ENCODE measurements at places on chromosomes 4 and X.

DNA sequence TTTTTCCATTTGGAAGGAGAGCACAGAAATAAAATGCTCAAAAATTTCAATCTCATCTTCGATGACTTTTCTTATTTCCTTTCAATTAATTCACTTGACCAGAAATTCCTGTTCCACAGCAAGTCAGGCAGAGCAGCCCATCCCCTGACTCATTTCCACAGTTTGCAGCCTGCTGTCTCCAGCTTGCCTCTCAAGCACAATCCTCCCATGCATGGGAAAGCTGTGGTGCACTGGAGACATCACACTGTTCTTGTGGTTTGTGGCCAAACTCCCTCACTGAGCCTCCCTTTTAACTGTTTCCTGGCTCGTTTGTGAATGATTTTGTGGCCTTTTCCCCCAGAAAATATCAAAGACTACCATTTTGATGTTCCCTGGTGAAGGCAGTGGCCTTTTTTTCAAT lies 114.0 kb upstream of the ENPEP start:
- DNase-seq, result no peak

DNA sequence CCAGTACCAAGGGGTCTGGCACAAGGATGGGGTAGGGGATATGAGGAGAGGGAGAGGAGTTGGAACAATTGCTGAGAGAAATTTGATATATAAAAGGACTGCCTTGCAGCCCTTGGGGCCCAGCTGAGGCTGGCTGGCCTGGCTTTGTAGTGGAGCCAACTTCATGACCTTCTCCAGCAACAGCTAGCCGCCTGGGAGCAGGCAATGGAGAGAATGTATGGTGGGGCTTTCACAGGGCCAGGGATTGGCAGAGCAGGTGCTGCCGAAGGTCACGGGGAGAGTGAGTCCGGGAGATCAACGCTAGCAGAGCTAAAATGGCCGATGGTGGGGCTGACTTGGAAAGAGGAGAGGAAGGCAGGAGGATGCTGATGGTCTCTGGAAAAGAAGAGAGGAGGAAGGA lies 120.4 kb upstream of the SMIM10 start:
- DNase-seq, result no peak

- no peak for DNase-seq
Observed at GRCh38 chr4:125985856-125986255, 671.1 kb downstream of the FAT4 start.

DNA sequence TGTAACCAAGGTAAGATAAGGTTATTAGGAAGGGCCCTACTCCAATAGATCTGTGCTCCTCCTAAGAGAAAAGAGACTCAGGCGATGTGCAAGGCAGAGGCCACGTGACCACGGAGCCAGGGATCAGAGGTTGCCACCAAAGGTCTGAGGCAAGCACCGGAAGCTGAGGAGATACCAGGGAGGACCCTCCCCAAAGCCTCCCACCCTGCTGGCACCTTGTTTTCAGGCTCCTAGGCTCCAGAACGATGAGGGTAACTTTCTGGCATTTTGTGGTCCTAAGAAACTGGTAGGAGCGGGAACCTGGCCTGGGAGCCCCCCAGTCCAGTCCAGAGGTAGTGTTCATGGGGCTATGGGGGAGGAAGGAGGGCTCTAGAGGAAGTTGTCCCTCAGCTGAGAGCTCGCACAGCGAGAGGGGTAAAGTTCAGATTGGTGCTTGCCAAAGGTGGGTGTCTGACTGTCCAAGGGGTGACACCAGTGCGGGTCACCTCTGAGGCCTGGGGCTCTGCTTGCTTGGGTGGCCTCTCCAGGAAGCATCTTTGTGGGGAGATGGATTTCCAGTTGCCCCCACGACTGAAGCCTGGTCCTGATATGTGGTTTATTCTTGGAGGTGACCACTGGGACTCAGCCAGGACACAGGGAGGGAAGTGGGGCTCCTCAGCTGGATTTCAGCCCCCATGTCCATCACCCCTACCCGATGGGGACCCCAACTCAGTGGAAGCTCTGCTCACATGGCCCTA lies 7.5 kb upstream of the LETM1 start:
- DNase-seq, result no peak

- DNase-seq, result no peak
Observed at GRCh38 chr4:164596318-164596878, 157.5 kb upstream of the SMIM31 start.

DNA sequence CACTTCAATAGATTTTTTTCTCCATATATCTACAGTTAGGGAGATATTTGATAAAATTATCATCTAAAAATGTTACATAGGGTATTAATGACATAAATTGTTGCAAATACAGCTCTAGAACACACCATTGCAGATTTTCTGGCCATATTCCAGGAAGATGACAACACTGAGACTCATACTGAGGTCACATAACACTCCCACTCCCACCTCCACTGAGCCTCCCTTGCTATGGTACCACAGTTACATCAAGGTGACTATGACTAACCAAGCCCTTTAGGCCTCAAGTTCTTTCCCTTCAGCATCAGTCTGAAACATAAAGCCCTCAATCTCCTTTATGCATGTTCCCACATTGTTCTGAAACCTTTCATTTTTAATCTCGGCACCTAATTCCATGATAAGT lies 932.0 kb upstream of the IGFBP7 start:
- DNase-seq, result no peak

DNA sequence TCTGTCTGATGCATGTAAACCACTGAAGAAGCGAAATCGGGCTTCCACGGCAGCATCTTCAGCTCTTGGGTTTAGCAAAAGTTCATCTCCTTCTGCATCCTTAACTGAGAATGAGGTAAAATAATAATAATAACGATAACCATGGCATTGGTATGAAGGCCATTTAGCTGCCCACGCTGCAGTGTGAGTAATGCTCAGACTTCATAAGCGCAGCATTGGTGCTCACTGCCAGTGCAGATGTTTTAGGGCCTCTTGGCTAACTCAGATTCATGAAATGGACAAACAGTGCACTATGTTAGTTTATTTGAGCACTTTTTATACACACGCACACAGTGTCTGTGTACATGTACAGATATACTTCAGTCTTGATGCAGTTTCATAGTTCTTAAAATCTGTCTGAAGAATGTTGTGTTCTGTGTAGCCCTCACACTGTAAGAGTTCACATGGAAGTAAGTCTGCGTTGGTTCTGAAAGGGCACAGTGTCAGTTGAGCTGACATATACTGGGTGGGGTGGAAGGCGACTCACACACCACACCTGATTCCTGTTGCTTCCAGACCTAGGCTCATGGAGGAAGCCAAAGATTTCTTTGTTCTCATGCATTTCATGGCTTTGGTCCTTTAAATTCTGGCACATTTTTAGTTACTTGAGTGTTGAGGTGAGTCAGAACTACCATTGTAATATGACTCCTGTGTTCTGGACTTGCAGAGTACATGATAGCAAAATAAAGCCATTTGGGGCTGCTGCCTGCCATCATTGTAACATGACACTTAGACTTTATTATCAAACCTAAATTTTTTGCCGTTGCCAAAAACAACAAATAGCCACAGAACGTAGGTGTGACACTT lies 68.7 kb downstream of the NSD2 start:
- DNase-seq, result peak; percentile 27

DNA sequence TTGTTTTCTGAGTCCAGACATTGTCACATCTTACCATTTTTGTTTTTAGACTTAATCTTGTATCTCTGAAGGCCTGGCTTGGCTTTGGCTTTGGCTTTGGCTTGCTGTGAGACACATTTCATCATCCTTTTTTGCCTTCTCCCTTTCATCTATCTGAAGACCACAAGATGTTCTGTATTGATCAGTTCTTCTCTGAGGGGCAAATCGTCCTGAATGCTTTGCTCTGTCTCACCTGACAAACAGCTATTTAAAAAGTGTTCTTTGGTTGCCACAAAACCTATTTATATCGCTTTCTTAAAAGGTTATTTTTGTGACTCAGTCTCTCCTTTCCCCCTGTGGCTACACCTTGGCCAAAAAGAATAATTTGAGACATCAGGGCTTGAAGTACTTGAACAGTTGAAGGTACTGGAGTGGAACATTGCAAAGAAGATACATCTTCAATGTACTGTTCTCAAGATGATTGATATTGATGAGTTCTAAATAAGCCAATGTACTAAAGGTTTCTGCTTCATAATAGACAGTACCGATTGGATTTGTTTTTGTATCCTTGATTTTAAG lies 80.7 kb downstream of the ALG13 start:
- no peak for DNase-seq

GRCh38 chr4:7328913-7329638 lies 105.7 kb downstream of the PSAPL1 start:
- DNase-seq, result peak; percentile 41

DNA sequence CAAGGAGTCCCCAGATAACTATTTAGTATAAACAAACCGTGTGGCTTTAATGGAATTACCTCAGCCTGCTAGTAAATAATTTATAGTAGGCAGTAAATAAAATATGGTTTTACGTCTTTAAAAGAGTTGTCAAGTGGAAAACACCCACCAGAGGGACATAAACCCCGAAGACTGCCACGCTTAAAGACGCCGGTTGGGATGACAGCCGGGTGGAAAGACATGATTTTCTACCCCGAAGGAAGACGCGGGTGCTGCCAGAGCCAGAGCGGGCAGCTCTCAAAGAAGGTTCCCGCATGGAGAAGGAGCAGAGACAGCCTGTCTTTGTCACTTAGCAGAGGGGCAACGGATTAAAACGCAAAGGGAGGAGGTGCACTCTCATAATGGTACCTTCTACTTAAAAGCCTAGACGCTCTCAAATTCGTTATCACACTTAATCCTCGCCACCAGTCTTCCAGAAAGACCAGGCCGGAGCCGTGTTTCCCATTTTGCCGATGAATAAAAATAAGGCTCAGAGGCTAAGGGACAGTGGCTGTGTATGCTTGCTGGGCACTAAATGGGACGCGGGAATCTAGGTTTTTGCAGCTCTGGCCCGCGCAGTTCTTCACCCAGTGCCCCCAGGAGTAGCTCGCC lies 140.5 kb upstream of the ZIC3 start:
- DNase-seq, result no peak

GRCh38 chr4:121307445-121308327 lies 73.1 kb downstream of the QRFPR start:
- peak; percentile 12 for DNase-seq

DNA sequence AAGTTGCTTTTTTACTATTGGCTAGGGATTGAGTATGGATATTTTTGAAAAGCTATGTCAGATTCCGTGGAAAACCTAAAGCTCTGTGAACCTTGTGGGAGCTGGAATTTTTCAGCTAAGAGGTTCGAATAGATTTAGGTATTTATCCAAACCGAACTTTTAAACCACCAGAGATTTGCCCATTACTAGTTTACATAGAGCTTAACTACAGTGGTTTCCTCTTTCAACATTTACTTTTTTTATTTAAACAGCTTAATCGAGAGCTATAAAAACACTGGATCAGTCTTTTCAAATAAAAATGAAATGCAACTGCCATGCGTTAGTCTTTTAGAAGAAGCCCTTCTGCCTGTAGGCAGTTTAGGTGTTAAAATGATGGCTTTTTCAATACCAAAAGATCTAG lies 377.0 kb downstream of the RPA4 start:
- DNase-seq, result no peak

Data from T1000 (cell line).